Right lung (tissue), 10 donors: ENCODE measurements at places on chromosomes 5 and 9. TPM values are rescaled to one million over a fixed set of nuclear protein-coding genes. Genes with fewer than 3 reads are reported as not detected.

IFNB1 gene
- polyA plus RNA-seq: not detected

SLC6A7 gene
- polyA plus RNA-seq: not detected

SMIM33 gene
- polyA plus RNA-seq: not detected

DIPK1B gene
- polyA plus RNA-seq: 29.8 TPM

RAPGEF1 gene
- polyA plus RNA-seq: 35.6 TPM

MARVELD2 gene
- polyA plus RNA-seq: 19.0 TPM

GFRA3 gene
- polyA plus RNA-seq: 3.9 TPM
